ENCODE measurements at places on chromosomes 5 and 9. TPM values are rescaled to one million over a fixed set of nuclear protein-coding genes. Genes with fewer than 3 reads are reported as not detected.

Gene PCDH1
- 70.2 TPM for total RNA-seq

Gene SLC35A4
- 10.7 TPM for total RNA-seq

Gene CDH9
- total RNA-seq, result not detected

DNA sequence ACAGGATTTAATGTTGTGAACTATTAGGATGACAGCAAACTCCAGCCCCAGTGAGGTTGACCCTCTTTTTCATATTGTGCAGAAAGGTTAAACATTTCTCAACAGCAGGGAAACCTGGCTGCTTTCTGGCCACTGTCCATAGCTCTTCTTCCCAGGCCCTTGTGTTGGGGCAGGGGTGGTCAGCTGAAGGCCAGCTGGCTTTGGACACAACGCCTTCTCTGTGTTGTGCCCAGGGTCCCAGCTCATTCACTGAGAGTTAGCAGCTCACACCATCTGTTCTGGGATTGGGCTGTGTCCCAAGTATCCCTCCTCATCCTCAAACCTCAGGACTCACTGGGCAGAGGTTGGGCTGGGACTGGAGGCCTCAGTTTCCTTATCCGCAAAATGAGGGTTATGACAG, 1.3 kb downstream of the FGD3 start:
- no peaks in the 10 kb centered on the region for H3K36me3 ChIP-seq
- no peaks in the 10 kb centered on the region for H3K27me3 ChIP-seq
- no peak overlapping the region for H3K27ac ChIP-seq
- no peak overlapping the region for H3K4me3 ChIP-seq
- no peak for DNase-seq

- no peaks in the 10 kb centered on the region for H3K4me1 ChIP-seq
- no peaks in the 10 kb centered on the region for H3K36me3 ChIP-seq
- H3K27ac ChIP-seq, result no peak overlapping the region
- DNase-seq, result no peak
- no peak overlapping the region for H3K4me3 ChIP-seq
Measured at GRCh38 chr5:133244242-133244641, 192.4 kb downstream of the HSPA4 start.

GRCh38 chr5:31029925-31030324, 163.6 kb upstream of the CDH6 start:
- DNase-seq, result no peak
- H3K27me3 ChIP-seq, result no peaks in the 10 kb centered on the region
- no peak overlapping the region for H3K4me3 ChIP-seq
- H3K36me3 ChIP-seq, result no peaks in the 10 kb centered on the region
- H3K27ac ChIP-seq, result no peak overlapping the region

GRCh38 chr5:179827680-179828079, 7.0 kb downstream of the SQSTM1 start:
- peak overlapping the region; percentile 2 for H3K27ac ChIP-seq
- no peak for DNase-seq
- H3K36me3 ChIP-seq, result peaks cover 70% of the 10 kb centered on the region
- no peaks in the 10 kb centered on the region for H3K4me1 ChIP-seq
- no peaks in the 10 kb centered on the region for H3K27me3 ChIP-seq
- H3K4me3 ChIP-seq, result no peak overlapping the region

- no peak overlapping the region for H3K27ac ChIP-seq
- H3K27me3 ChIP-seq, result no peaks in the 10 kb centered on the region
- no peak overlapping the region for H3K4me3 ChIP-seq
- H3K36me3 ChIP-seq, result no peaks in the 10 kb centered on the region
- H3K4me1 ChIP-seq, result peaks cover 10% of the 10 kb centered on the region
- no peak for DNase-seq
Measured at GRCh38 chr9:92146610-92147009, 31.4 kb upstream of the SPTLC1 start.

DNA sequence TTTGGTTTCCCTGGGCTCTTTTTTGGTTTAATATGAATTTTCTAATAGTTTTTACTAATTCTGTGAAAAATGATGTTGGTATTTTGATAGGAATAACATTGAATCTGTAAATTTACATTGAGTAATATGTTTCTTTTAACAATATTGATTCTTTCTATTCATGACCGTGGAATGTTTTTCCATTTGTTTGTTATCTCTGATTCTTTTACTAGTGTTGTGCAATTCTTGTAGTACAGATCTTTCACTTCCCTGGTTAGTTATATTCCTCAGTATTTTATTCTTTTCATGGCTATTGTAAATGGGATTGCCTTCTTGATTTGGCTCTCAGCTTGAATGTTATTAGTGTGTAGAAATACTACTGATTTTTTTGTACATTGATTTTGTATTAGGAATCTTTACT, 137.9 kb downstream of the PRR16 start:
- H3K27me3 ChIP-seq, result no peaks in the 10 kb centered on the region
- H3K27ac ChIP-seq, result no peak overlapping the region
- H3K4me3 ChIP-seq, result no peak overlapping the region
- peaks cover 2% of the 10 kb centered on the region for H3K4me1 ChIP-seq
- no peaks in the 10 kb centered on the region for H3K36me3 ChIP-seq

DNA sequence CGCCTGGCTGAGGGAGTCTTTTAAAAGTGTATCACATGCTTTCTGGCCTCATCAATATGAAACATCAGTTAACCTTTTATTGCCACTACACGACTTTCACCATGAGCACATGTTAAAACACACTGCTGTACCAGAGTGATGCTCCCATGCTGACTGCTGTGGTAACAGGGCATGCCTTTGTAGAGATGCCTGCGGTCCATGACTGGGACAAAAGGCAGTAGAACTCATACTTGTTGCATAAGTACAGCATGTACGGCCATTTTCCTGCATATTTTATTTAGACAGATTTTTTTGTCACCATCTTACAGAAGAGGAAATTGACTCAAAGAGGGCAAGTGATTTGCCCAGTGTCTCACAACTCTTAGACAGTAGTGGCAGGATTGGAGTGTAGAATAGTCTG, 105.7 kb upstream of the ADAMTSL1 start:
- H3K27ac ChIP-seq, result no peak overlapping the region
- no peaks in the 10 kb centered on the region for H3K36me3 ChIP-seq
- H3K4me3 ChIP-seq, result no peak overlapping the region
- no peak for DNase-seq
- no peaks in the 10 kb centered on the region for H3K27me3 ChIP-seq

Gene MSX2
- 2.1 TPM for total RNA-seq

Gene PCDH12
- 34.2 TPM for total RNA-seq

Gene ADCY2
- 1.4 TPM for total RNA-seq

DNA sequence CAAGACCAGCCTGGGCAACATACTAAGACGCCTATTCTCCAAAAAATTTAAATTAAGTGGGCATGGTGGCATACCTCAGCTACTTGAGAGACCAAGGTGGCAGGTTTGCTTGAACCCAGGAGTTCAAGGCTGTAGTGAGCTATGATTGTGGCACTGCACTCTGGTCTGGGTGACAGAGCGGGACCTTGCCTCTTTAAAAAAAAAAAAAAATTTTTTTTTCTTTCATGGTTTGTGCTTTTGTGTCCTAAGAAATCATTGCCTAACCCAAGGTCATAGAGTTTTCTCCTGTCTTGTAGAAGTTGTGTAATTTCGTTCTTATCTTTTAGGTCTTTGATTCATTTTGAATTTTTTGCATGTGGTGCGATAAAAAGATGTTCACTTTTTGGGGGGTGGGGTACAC, 12.3 kb downstream of the GPBP1 start:
- H3K27ac ChIP-seq, result no peak overlapping the region
- no peak overlapping the region for H3K4me3 ChIP-seq
- no peaks in the 10 kb centered on the region for H3K36me3 ChIP-seq

Gene ARL14EPL
- not detected for total RNA-seq

GRCh38 chr5:85108471-85108870, 723.8 kb upstream of the EDIL3 start:
- H3K36me3 ChIP-seq, result no peaks in the 10 kb centered on the region
- DNase-seq, result no peak
- H3K27me3 ChIP-seq, result no peaks in the 10 kb centered on the region

Data from lung (tissue), 17 donors.